ENCODE measurements at places on chromosomes 13 and 19.

- no peak for DNase-seq
Measured at GRCh38 chr13:47226516-47226915, 329.7 kb upstream of the HTR2A start.

DNA sequence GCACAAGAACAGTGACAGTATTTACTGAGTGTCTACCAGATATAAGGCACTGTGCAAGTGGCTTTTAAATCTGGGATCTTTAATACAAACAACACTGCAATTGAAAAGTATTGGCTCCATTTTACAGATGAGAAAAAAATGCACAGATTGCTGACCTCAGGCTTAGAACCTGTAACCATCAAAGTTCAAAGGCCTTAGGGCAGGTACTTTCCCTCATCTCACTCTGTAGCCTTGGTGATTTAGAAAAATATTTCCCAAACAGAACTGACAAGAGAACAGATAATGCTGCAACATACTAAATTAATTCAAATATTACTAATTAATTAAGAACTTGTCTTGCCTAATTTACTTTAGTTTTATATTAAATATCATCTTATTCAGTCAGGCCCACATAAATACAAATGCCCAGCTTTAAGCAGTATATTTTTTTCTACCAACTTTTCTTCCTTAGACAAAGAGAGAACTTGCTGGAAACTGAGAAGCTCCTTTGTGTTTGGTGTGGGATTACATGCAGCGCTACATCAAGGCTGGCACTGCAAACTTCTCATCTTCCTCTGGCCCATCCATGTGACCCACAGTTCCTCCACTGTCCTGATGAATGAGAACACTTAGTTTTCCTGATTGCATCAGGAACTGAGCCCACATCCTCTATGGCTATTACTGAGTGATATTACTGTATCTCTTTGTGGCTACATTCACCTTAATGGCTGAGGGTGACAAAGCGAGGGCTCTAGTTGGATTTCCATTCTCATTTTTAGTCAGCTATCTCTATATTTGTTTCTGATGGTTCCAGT lies 302.1 kb downstream of the ENOX1 start:
- no peak for DNase-seq

DNA sequence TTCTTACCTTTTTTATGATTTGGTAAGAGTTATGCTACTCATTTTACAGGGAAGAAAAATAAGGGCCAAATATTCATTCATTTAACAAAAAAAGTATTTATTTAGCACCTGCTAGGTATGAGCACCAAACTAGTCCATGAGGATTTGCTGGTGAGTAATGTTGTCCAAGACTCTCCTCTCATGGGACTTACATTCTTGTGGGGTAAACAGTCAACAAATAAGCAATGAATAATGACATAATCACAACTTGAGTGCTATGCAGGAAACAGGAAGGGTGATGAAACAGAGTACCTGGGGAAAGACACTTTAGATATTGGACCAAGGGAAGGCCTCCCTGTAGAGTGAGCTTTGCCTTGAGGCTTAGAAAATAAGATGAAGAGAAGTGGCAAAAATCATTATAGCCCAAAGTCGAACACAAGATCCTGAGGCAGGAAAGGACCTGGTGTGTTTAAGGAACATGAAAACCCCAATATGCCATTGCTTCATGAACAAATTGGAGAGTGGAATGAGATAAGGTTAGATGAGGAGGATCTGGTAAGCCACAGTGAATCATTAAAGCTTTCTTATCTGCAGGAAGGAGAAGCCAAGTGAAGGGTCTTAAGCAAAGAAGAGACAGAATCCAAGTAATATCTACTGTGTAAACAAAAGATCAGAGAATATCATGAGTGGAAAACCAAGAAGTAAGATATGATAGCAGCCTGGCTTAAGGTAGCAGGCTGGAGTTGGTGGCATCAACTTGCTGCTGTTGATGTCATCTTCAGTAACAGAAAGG lies 294.5 kb upstream of the NBEA start:
- no peak for DNase-seq

GRCh38 chr13:33751151-33751550 lies 66.8 kb upstream of the RFC3 start:
- no peak for DNase-seq

DNA sequence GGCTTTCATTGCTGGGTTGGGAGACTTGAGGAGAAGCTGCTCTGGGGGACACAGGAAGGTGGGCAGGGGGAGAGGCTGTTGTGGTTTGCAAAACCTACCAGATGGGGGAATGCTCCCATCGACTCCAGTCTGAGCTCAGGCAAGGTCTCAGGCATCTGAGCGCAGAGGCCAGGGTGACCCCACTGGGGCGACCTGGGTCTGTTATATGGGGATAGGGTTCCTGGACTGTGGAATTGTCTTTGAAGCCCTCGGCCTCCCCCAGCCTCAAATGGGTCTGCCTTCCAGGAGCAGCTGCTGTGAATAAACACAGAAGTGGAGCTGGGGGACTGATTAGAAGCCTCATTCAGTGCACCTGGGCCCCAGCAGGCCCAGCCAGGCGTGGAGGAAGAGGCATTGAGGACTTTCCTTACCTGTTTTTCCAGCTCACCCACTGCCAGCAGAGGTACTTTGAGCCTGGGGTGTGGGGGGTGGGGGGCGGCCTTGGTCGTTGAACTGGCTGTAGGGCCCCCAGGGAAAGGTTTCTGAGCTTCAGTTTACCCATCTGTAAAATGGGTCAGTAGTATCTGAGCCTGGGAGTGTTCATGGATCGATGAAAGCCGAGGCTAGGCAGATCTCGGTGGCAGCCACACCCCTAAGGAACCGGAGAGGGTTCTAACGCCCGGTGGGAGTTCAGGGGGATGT lies 1.4 kb downstream of the CERS4 start:
- no peak for DNase-seq

DNA sequence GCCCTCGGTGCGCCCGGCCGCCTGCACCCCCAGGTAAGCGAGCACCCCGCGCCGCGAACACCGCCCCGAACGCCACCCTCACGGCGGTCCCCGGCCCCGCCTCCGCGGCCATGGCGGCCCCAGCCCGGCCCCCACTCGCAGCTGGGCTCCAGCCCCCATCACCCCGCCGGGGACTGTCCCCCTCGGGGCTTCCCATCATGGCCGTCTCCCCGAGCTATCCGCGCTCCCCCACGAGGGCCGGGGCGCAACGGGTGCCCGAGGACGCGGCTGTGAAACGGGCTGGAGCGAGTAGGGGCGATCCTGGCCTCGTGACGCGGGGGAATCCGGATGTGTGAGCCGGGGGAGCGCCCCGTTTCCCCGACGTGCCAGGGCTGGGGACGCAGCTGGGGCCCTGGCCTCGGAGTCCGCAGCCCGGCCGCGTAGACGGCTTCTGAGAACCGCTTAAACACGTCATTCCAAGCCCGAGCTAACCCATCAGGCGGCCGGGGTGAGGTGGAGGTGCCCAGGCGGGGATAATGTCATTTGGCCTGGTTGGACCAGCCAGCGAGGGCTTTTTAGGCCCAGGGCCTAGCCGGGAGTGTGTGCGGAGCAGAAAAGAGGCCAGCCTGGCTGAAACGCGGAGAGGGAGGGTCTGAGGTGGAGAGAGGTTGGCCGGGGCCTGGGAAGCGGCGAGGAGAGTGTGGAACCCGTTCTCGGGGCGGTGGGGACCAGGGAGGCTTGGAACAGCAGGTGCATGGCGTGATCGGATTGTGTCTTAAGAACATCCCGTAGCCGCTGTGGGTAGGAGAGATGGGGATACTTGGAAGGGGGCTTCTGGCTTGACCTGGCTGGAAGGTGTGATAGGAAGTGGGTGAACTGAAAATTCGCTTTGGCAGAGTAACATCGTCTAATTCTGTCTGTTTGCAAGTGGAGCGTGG lies 550 bp downstream of the CERS4 start:
- peak; percentile 73 for DNase-seq

GRCh38 chr19:16714702-16715287 lies 4.9 kb upstream of the NWD1 start:
- DNase-seq: peak; percentile 33

DNA sequence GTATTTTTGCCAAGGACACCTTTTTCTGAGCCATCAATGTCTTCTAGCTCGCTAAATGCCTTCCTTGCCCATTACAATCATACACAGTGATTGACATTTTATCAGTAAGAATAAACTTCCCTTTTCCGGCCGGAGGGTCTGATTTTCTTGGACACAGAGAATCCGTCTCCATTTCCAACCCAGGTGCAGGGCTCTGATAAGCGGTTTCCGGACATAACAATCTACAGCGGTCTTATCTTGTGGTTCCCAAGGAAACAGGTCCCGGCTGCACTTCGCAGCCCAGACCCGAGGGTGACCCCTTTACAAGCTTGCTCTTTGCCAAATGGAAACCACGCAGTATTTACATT lies 5.1 kb upstream of the ZNF77 start:
- no peak for DNase-seq

- DNase-seq: no peak
Measured at GRCh38 chr19:5225486-5226345, 114.9 kb downstream of the PTPRS start.

DNA sequence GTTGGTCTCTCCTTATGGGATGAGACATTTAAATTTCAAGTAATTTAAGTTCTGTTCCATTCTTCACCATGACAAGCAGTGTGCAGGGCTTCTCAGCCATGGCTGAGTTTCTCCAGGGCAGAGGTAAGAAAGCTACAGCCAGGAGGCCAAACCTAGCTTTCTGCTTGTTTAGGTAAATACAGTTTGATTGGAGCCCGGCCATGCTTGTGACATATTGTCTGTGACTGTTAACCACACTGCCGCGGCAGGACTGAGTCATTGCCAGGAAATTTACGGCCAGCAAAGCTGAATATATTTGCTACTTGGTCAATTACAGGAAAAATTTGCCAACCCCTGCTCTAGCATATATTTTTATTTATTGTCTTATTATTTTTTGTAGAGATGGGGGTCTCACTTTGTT lies 10.7 kb downstream of the NLRP8 start:
- DNase-seq: no peak

GRCh38 chr19:9709305-9709704 lies 34.4 kb upstream of the ZNF562 start:
- DNase-seq: no peak

DNA sequence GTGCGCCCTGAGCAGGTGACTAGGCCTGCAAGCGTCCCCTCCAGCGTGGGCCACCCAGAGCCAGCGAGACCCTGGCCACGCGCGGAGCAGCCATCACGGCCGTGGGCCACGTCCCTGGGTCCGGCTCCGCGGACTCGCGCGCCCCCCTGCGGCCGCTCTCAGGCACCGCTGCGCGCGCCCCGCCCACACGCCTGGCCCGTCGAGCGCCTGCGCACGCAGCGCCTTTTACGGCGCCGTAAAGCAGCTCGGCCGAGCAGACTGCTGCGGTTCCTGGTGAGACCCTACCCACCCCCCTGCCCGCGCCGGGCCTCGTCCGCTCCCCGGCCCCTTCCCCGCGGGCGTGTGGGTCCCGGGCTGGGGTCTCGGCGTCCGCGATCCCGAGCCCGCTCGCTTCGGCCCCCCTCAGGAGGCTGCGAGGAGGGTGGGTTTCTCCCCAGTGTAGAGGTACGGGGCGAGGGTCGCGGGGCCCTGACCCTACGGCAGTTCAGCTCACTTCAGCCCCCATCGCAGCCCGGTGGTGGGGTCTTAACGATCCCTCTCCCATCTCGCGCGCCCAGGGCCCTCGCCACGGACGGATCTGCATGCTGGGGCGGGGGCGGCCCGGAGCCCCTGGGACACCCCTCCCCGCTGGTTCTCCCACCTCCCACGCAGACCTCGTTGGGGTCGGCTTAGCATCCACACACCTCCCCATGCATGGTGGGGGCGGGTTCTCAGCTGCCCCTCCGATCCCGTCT lies at the start of gene TRAPPC5:
Gene TRAPPC5, plus strand, starts transcription at position 228 of the 734 bp plus-strand sequence. CDS start 1,421 bp downstream, outside the sequence.
- peak; percentile 89 for DNase-seq

- DNase-seq: no peak
Measured at GRCh38 chr13:79937311-79937710, 403.6 kb downstream of the SPRY2 start.

- no peak for DNase-seq
Measured at GRCh38 chr13:51935326-51936171, 73.8 kb downstream of the CCDC70 start.

- no peak for DNase-seq
Measured at GRCh38 chr13:101690871-101691270, 238.4 kb downstream of the ITGBL1 start.

DNA sequence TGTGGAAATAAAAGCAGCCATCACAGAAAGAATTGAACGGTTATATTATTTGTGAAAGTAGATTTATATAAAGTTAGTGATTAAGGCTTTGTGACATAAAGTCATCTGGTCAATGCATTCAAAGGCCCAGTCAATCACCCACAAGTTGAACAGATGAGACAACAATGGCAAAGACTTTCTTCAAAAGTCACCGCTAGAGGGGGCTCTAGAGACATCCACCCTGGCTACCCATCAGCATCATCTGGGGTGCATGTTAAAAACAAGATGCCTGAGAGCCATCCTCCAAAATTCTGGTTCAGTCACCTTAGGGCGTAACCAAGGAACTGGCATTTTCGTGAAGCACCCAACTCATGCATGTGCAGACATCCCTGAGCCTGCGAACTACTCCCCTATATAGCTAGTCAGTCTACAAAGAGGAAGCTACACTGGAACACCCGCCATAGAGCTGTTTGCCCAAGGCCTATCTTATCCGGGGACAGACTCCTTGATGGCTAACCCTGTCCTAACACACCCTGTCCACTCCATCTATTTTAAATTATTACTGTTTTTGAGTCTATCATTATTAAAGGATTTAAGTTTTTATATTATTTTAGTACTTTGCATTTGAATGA lies 970.5 kb downstream of the UQCRFS1 start:
- no peak for DNase-seq

- DNase-seq: no peak
Measured at GRCh38 chr19:28990522-28990921, 222.4 kb downstream of the UQCRFS1 start.

GRCh38 chr13:78631077-78631476 lies 27.7 kb upstream of the POU4F1 start:
- DNase-seq: no peak

DNA sequence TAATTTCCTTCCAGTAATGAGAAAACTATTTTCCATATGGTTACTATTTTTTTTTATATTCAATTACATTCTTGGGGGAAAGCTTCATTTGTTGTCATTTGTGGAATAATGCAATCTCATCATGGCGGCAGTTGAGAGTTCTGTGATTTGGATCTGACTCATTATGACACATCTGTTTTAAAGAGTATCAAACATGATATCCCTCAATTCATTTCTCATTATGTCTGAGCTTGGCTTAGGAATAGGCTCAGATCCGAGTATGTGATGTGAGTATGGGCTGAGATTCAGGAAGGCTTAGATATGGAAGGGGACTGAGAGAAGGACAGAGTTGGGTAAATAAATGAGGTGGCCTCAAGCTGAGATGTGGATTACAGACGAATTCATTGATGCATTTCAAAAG lies 64.4 kb downstream of the POSTN start:
- no peak for DNase-seq

DNA sequence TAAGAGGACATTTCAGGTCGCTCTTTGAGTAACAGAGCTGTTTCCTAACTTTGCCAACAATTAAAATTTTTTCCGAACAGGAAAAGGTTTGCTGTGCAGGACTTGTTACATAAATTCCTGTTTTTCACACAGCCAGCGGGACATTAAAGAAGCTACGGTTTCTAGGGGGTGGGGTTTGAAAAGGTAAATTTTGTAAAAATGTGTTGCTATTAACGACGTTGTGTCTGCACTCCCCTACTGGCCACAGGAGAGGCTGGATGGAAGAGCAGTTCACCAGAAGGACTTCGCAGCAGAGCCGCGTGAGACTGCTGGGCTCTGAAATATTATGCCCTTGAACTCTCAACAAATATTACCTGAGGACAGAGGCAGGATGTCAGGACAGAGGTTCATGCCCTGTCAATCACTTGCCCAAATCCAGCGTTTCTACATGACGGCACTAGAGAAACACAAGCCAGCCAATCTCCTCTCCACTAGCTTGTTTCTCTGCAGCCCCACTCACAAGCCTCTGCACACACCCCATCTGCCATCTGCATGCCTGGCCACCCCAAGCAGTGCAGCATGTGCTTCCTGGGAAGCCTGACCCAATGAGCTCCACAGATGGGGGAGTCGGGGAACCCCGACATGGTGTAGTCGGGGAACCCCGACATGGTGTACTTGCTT lies 102.0 kb downstream of the FOXO1 start:
- no peak for DNase-seq
